ENCODE measurements at places on chromosomes 4 and X.

DNA sequence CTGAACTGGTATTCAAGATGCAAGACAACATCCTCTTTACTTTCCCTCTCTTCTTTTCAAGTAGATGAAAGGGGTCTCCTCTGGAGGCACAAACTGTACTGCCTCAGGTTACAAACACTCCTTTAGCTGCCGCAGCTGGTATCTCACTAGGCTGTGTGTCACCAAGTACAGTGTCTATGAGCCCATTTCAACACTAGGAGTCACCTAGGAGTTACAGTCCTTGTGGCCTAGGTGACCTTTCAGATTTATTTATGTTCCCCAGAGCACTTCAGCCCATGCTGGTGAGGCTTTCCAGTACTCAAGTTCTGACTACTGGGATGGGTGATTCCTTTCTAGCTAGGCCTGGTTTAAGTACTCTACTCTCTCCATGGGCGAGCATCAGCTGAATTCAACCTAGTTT, 32.4 kb upstream of the TMLHE start:
- DNase-seq = no peak

DNA sequence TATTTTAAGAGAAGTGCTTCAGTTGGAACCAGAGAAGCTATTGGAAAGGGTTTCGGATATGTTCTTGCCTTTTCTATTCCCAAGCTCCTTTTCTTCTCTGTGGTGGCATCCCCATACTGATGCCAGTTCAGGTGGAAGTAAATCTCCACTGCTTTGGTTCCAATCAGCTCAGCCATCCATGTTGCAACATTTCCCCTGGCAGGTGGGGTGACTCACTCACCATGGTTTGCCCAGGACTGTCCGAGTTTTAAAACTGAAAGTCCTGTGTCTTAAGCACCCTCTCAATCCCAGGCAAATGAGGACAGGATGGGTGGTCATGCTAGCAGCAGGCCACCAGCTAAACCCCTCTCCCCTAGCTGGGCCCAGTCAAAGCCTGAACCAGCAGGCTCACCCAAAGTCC, 15.1 kb downstream of the RAI2 start:
- no peak for DNase-seq

DNA sequence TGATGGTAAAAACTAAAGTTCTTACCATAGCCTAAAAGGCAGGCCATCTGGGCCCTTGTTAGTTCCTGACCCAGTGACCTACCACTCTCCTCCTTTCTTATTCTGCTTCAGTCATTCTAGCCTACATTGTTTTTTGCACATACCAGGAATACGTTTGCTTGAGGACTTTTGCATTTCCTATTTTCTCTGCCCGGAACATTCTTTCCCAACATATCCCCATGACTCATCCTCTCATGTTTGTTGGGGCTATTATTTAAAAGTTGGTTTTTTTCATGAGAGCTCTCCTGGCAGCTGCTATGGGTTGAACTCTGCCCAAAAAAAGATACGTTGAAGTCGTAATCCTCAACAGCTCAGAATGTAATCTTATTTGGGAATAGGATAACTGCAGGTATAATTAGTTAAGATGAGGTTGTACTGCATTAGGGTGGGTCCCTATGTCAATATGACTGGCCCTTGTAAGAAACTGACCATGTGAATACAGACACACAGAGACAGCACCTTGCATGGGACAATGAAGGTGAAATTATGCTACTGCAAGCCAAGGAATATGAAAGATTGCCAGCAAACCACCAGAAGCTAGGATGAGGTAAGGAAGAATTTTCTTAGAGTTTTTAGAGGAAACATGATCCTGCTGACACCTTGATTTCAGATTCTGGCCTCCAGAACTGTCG, 138.3 kb upstream of the PDHA2 start:
- DNase-seq = no peak

DNA sequence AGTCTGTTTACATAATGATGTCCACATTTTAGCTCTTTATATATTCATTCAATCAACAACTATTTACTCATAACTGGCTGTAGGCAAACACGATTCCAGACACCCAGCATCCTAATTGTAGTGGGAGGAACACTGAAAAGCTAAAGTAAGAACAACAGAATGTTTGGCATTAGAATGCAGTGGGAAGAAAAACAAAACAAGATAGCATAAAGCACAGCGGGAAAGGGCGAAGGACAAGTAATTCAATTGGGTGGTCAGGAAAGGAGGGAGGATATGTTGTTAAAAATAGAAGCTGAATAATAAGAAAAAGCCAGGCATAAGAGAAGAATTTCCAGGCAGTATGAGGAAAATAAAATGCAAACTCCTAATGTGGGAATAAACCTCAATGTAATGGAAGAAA, 189.5 kb upstream of the FAT4 start:
- DNase-seq = no peak

DNA sequence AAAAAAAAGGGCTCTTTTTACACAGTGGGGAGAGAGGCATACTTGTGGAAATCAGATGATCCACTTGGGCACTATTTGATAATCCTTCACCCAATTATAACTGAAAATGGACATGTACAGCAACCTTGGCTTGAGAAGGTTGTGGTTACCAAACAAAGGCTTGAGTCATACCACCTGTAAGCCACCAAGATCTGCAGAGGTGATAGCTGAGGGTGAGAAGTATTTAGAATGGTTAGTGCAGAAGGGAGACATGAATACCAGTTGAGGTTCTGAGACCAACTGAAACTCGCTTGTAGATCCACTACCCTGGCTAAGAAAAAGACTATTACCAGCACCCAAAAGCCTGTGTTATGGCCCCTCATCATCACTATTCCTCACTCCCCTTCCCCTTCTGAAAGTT, 614.0 kb downstream of the STIM2 start:
- DNase-seq = no peak

DNA sequence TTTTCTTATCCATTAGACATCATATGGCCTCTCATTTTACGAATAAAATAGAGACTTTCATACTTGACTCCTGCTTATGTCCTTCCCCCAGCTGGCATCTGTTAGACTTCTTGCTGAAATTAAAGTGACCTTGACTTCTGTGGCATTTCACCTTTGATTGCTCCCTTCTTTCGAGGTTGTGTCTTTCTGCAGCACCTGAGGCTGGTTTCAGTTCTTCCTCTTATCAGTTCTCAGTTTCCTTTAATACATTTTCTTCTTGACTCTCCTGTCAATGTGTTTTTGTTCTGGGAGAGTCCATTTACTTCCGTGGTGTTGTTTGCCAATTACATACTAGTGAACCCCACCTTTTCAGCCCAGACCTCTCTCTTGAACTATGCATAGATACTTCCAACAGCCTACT, 81.6 kb downstream of the RBPJ start:
- no peak for DNase-seq

DNA sequence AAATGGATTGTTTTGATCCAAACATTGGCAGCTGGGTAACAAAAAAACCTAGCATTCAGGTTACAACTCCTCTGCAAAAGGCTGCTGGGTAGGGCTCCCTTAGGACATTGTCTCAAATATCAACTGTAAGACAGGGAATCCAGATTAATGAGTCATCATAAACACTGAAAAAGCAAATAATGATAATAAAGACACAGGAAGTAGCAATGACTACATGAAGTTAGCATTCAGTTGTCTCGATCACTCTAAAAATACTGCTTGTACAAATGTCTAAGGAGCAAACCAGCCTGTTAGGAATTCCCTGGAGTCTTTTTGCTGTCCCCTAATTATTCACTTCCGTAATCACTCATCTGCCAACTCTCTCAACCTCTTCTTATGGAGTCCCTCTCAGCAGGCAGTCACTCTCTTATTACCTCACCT, 259.2 kb downstream of the GPC3 start:
- DNase-seq = no peak

DNA sequence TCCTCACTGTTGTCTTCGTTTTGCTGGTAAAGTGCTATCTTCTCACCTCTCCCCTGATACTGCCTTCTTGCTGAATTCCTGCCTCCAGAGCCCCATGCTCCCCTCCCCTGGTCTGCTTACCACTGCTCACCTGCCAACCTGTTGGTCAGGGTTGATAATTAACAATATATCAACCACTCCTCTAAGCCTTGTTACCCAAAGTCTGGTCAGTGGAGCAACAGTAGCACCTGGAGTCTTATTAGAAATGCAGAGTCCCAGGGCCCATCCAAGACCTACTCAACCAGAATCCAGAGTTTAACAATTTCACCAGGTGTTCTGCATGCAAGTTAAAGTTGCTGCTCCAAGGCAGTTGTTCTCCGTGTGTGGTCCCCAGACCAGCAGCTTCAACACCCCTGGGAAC, 55.0 kb downstream of the EFNB1 start:
- no peak for DNase-seq
